Immature natural killer cell (primary cell): ENCODE measurements at places on chromosomes 12 and 14. TPM values are rescaled to one million over a fixed set of nuclear protein-coding genes. Genes with fewer than 3 reads are reported as not detected.

Gene DDN
- not detected for polyA plus RNA-seq

Gene SLC25A21
- polyA plus RNA-seq = not detected

DNA sequence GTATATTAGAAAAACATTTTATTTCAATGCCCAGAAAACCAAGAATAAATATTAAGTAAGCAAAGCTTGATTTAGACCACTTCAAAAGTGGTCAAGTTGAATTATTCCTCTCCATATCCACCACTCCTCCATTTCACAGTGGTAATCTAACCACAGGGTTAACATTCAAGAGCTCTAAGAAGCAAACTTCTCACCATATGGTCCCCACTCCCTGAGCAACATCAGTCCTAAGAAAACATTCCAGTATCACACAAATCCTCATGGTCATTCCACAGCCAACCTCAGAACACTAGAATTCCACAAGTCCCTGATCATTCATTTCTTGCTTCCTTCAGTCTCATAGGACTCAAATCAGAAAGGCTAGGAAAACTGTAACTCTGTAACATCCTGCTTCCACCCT is 47.9 kb downstream of the ST8SIA1 start:
- H3K27ac ChIP-seq = no peak overlapping the region
- H3K36me3 ChIP-seq = no peaks in the 10 kb centered on the region
- no peak for DNase-seq
- peaks cover 2% of the 10 kb centered on the region for H3K27me3 ChIP-seq
- peaks cover 12% of the 10 kb centered on the region for H3K4me1 ChIP-seq
- no peak overlapping the region for H3K4me3 ChIP-seq

DNA sequence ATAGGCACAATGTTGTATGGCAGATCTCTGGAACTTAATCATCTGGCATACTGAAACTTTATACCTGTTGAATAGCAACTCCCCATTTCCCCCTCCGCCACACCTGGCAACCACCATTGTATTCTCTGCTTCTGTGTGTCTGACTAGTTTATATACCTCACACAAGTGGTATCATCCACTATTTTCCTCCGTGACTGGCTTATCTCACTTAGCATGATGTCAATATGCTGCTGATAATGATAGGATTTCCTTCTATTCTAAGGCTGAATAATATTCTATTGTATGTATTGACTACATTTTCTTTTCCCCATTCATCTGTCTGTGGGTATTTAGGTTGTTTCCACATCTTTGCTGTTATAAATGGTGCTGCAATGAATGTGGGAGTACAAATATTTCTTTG is 21.5 kb downstream of the BRMS1L start:
- peaks cover 54% of the 10 kb centered on the region for H3K36me3 ChIP-seq
- H3K27me3 ChIP-seq = no peaks in the 10 kb centered on the region
- peaks cover 12% of the 10 kb centered on the region for H3K4me1 ChIP-seq
